ENCODE measurements at places on chromosomes 16 and 17. TPM values are rescaled to one million over a fixed set of nuclear protein-coding genes. Genes with fewer than 3 reads are reported as not detected.

CA10 gene
- polyA plus RNA-seq: 0.31 TPM

PRAC1 gene
- not detected for polyA plus RNA-seq

MRPL45 gene
- polyA plus RNA-seq: 41.5 TPM

FZD2 gene
- 12.2 TPM for polyA plus RNA-seq

KCNG4 gene
- polyA plus RNA-seq: not detected

TMC5 gene
- 0.18 TPM for polyA plus RNA-seq

ZNF778 gene
- 1.1 TPM for polyA plus RNA-seq

CENPT gene
- 37.5 TPM for polyA plus RNA-seq

TMC6 gene
- 13.8 TPM for polyA plus RNA-seq

GNG13 gene
- not detected for polyA plus RNA-seq

TMEM100 gene
- polyA plus RNA-seq: 0.23 TPM

CRHR1 gene
- not detected for polyA plus RNA-seq

SOX15 gene
- 263 TPM for polyA plus RNA-seq

RNF112 gene
- 0.04 TPM for polyA plus RNA-seq

SGCA gene
- polyA plus RNA-seq: not detected

ZNF629 gene
- 6.0 TPM for polyA plus RNA-seq

PIK3R6 gene
- not detected for polyA plus RNA-seq

SLFN14 gene
- not detected for polyA plus RNA-seq

NME3 gene
- 40.0 TPM for polyA plus RNA-seq

EPN2 gene
- polyA plus RNA-seq: 15.0 TPM

GP1BA gene
- polyA plus RNA-seq: not detected

SLC35G6 gene
- polyA plus RNA-seq: not detected

TSPAN10 gene
- 1.3 TPM for polyA plus RNA-seq

CIBAR2 gene
- polyA plus RNA-seq: not detected

MYH2 gene
- polyA plus RNA-seq: not detected

SLC6A2 gene
- polyA plus RNA-seq: not detected

HS3ST3A1 gene
- not detected for polyA plus RNA-seq

CCDC154 gene
- 0.22 TPM for polyA plus RNA-seq

SLC16A11 gene
- 0.30 TPM for polyA plus RNA-seq

CX3CL1 gene
- polyA plus RNA-seq: 0.80 TPM

CBFA2T3 gene
- polyA plus RNA-seq: 0.18 TPM

HSD3B7 gene
- polyA plus RNA-seq: 3.0 TPM

TUBG1 gene
- polyA plus RNA-seq: 140 TPM

PABPN1L gene
- polyA plus RNA-seq: not detected

USP31 gene
- polyA plus RNA-seq: 9.1 TPM

CCL1 gene
- polyA plus RNA-seq: not detected

ZNF785 gene
- polyA plus RNA-seq: 2.1 TPM

ERBB2 gene
- polyA plus RNA-seq: 22.2 TPM

PDPK1 gene
- polyA plus RNA-seq: 4.2 TPM

HEXD gene
- 10.9 TPM for polyA plus RNA-seq

DHRS7C gene
- not detected for polyA plus RNA-seq

BIRC5 gene
- 67.9 TPM for polyA plus RNA-seq

NUTF2 gene
- 263 TPM for polyA plus RNA-seq

All from foreskin keratinocyte (primary cell).